ENCODE measurements at places on chromosomes 11 and 22. TPM values are rescaled to one million over a fixed set of nuclear protein-coding genes. Genes with fewer than 3 reads are reported as not detected.

DNA sequence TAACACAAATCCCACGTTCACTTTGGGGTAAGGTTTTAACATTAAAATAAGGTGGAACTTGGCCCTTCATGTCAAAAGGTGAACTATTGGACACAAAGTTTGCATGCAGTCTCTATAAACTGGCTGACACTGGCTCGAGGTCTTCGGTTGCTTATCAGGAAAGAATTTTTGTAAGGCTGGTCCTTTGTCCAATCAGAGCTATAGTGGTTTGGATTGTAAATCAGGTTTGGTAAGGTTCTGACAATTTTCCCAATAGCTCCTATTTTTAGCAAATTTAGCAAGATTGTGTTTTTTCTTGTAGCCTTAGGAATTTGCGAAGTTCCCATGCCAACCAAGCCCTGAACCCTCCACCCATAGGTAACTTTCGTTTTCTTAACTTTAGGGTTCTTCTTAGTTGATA is 17.6 kb upstream of the MED17 start:
- no peak for DNase-seq

- no peak for DNase-seq
Observed at GRCh38 chr11:873706-874105, 31.1 kb downstream of the TSPAN4 start.

GRCh38 chr22:44555597-44555996 is 57.6 kb upstream of the RTL6 start:
- no peak for DNase-seq

DNA sequence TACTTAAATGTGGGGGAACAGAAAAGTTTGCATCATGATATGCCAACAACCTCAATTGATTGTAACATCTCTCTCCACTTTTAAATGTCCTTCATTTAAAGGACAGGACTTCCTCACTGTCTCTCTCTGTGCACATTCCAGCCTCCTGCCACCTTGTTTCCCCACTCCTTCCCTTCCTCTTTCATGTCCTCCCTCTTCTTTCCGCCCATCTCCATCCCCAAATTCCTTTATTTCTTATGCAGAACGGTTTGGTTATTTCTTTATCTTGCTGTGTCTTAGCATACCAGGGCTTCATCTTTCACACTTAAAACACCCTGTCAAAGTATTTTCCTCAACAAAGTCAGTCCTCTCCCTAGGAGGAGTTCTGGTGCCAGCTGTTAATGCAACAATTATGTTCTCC is 293.8 kb downstream of the NXPE2 start:
- no peak for DNase-seq

DNA sequence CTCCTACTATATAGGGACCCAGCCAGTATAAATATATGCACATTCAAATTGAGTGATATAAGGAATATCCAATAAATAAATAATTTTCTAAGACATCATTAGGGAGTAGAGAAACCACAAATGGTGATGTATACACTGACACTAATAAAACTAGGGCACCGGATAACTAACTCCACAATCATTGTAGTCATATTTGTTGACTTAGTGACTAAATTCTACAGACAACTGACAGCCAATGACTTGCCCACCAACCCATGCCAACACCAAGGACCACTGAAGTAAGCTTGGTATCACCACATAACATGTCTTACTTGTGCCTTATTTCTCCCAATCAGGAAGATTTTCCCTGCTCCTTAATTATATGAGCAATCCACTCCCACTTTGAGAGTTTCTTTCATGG is 139.6 kb upstream of the TRPC6 start:
- no peak for DNase-seq

- no peak for DNase-seq
Observed at GRCh38 chr11:6992026-6992425, 28.1 kb downstream of the ZNF214 start.

DNA sequence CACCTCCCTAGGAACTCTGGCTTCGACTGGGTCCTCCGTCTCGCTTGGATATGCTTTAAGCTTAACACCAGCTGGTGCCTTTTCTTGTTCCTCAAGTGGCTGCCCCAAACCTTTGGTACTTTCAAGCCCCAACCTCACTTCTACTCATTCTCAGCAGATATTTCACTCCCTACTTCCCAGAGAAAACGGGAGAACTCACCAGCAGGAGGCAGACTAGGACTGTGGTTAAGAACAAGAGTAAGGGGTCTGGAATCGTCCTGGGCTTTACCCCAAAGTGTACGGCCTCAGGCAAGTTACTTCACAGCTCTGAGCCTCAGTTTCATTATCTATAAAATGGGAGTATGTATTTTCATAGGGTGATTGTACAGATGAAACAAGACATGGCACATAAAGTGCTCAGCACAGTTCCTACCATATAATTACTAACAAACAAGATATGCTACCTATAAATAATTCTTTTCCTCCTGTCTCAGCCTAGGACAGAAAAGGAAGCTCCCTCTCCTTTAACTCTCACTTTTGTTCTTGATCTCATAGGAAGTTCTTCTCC is 37.8 kb downstream of the PAMR1 start:
- DNase-seq, result peak; percentile 28

DNA sequence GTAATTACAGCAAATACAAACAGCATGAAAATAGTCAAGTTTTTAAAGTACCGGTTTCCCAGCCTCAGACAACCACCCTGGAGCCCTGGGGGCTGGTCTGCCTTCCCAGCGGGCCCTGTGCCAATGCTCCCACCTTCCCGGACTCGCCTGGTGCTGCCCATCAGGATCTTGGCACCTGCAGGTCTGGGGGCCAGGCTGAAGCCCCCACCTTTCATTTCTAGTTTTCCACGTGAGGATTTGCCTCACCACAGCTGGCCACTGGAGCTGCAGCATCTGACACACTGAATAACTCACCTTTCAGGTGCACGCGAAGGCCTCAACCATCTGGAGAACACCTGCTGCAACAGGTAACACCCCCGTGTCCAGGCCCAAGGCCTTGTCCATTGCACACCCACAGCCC is 108.7 kb upstream of the THY1 start:
- no peak for DNase-seq

DNA sequence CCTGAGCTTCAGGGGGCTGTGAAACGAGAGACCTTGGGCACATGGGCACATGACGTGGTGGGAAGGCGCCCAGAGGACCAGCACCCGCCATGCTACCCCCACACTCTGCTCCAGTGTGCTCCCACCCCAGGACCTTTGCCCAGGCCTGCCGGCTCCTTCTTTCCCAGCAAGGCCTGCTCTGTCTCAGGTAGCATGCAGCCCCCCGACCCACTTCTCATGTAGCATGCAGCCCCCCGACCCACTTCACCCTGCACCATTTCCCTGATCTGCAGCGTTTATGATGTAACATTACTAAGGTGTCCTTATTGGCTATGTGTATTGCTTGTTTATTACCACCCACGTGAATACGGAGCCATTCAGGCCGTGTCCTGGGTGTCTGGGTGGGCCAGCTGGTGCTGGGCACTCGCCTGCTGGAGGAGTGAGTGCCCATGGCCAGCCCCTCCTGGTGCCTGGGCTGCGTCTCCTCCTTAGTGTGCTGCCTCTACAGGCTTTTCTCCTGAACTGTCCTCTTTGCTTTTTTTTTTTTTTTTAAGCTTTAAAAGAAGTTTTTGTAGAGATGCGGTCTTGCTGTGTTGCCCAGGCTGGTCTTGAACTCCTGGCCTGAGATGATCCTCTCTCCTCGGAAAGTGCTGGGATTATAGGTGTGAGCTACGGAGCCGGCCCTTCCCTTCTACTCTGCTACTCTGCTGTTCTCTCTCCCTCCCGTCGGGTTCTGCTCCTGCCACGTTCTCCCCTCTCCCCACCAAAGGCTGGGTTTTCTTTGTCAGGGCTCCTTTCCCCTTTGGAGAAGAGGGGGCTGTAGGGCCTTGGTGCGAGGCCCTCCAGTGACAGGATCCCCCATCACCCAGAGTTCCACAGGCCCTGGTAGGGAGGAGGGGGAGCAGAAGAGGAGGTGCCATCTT is 29.4 kb downstream of the LRP5 start:
- DNase-seq, result peak; percentile 27

GRCh38 chr11:114060392-114061047 is 1.0 kb downstream of the ZBTB16 start:
- peak; percentile 51 for DNase-seq

DNA sequence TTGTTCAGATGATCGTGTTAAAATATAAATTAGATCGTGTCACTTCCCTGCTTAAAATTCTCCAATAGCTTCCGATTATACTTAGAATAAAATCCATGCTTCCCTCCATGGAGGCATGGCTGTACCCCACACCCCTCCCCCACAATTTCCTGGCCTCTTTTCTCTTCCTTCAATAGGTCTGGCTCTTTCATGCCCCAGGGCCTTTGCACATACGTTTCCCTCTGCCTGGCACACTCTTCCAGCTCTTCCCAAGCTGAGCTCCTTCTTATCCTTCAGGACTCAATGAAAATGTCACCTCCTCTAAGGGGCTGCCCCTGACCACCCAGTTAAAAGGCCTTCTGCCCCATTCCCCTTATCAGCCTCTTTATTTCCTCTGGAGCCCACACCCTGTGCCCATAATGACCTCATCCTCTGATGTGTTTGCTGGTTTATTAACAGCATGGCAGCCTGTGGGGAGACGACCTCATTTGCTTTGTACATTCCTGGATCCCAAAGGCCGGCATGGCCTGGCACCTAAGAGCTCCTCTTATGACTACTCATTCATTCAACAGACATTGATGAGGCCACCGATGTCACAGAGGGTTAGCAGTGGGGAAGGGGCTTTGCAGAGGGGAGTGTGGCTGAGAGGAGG is 9.0 kb upstream of the FLRT1 start:
- no peak for DNase-seq

- DNase-seq, result no peak
Observed at GRCh38 chr11:5691964-5692361, 2.4 kb downstream of the TRIM22 start.

GRCh38 chr11:12122083-12122482 is 11.7 kb downstream of the MICAL2 start:
- no peak for DNase-seq

DNA sequence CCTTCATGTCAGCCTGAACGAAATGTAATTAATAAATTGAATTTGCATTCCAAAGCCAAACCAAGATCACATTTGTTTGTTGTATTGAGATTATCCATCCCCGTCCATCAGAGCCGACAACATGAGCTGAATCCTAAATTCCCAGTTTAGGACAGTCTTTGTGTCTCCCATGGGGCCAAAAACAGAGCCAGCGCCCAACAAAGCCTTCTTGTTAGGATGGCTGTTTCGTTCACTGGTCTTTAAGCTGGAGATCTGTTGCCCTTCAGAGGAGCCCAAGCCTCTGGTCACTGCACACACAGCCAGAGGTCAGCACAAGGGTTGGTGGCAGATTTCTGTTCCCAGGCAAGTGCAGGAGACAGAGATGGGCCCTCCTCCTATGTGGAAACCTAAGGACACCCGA is 25.8 kb downstream of the DSCAML1 start:
- DNase-seq, result no peak

GRCh38 chr11:69219991-69220390 is 64.3 kb downstream of the SMIM38 start:
- DNase-seq, result no peak

- no peak for DNase-seq
Observed at GRCh38 chr11:116515664-116516184, 257.1 kb downstream of the BUD13 start.

- no peak for DNase-seq
Observed at GRCh38 chr22:35792506-35792905, 74.8 kb downstream of the APOL5 start.

- no peak for DNase-seq
Observed at GRCh38 chr22:19837915-19838314, 16.8 kb downstream of the GNB1L start.

- DNase-seq, result no peak
Observed at GRCh38 chr11:20315800-20316199, 47.7 kb upstream of the HTATIP2 start.

DNA sequence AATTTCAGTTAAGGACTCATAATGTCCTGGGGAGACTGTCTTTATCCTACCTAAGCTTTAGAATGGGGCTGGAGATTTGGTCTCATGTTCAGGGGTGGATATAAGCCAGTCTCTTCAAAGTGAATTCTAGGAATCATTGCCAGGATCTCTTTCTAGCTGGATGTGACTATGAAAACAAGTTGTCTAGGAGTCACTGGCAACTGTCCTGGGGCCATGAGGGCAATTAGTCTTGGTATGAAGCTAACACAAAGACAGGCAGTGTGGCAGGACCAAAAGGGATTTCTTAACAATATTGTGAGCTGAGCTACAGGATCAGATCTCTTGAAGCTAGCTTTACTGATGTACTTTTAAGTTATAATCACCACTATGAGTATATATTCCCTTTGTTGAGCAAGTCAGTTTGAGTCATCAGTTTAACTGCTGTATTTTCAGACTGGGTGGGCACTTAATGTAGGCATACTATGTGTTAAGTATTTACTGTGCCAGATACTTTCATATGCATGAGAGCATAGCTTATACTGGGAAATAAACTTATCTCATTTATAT is 390.0 kb upstream of the CCDC90B start:
- DNase-seq, result no peak

- DNase-seq, result no peak
Observed at GRCh38 chr11:93940395-93940794, 80.8 kb upstream of the HEPHL1 start.

GRCh38 chr11:3221408-3222002 is 2.9 kb upstream of the MRGPRG start:
- no peak for DNase-seq

GRCh38 chr11:69044111-69045013 is 4.4 kb upstream of the TPCN2 start:
- DNase-seq, result peak; percentile 89

- no peak for DNase-seq
Observed at GRCh38 chr11:43693069-43693468, 12.5 kb downstream of the HSD17B12 start.

DNA sequence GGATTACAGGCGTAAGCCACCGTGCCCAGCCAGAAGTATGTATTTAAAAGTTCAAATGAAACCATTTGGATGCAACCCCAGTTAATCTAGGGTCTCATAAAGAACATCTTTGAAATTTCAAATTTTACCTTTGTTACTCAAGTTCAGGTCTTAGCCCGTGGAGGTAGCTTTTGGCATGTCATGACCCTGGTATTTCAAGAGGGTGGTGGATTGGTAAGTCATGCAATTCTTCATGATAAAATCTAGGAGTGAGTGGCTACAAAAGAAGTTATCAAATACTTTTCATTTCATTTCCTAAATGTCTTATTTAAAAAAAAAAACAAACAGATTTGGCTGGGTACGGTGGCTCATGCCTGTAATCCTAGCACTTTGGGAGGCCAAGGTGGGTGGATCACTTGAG is 80.6 kb downstream of the ABTB2 start:
- no peak for DNase-seq

GRCh38 chr11:2945031-2945756 is 16.0 kb upstream of the PHLDA2 start:
- peak; percentile 94 for DNase-seq

- DNase-seq, result no peak
Observed at GRCh38 chr11:61082062-61082870, 20.0 kb upstream of the CD5 start.

GRCh38 chr11:125667151-125667550 is 13.5 kb downstream of the ACRV1 start:
- DNase-seq, result no peak

The PGR gene
- 12.9 TPM for total RNA-seq

The APOA5 gene
- not detected for total RNA-seq

The SUSD2 gene
- total RNA-seq, result 4.3 TPM

The TEX12 gene
- total RNA-seq, result not detected

The PI4KA gene
- 37.4 TPM for total RNA-seq

The SCUBE2 gene
- total RNA-seq, result 0.44 TPM

The PATE2 gene
- not detected for total RNA-seq

The LINC01488 gene
- total RNA-seq, result 0.04 TPM

The CRY2 gene
- 40.2 TPM for total RNA-seq

The HORMAD2 gene
- not detected for total RNA-seq

The NEFH gene
- 0.07 TPM for total RNA-seq

The TMPRSS13 gene
- total RNA-seq, result 0.34 TPM

The CCDC89 gene
- not detected for total RNA-seq

The BCO2 gene
- 51.8 TPM for total RNA-seq

Measured in heart left ventricle (tissue), 16 donors.